GM18507 (cell line): ENCODE measurements at places on chromosomes 5 and 9.

DNA sequence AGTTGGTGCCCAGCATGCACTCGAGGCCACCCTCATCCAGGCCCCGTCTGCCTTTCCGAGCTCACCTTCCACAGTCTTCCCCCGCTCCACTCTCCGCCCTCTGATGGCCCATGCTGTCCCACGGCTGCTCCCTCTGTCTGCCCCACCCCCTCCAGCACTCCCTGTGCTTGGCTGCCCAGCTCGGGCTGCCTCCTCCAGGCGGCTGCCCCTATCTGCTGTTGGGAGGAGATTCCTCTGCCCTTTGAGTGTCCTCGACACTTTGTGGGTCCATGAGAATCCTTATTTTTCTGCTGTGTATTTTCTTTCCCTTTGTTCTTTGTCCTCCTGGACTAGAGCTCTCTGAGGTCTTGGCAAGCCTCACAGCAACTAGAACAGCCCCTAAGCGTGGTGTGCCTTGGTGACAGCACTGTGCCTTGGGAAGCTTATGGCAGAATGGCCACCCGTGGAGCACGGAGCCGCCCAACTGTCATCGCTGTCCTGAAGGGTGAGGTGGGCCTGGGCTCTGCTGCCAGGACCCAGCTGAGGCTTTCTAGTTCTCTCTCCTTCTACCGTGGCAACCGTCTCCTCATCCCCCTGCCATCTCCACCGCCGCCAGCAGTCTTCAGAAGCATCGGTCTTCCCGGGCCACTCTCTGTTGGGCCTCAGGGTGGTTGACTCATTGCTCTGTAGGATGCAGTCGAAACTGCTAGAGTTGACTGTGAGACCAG lies 5.2 kb downstream of the NTMT1 start:
- no peak for DNase-seq

DNA sequence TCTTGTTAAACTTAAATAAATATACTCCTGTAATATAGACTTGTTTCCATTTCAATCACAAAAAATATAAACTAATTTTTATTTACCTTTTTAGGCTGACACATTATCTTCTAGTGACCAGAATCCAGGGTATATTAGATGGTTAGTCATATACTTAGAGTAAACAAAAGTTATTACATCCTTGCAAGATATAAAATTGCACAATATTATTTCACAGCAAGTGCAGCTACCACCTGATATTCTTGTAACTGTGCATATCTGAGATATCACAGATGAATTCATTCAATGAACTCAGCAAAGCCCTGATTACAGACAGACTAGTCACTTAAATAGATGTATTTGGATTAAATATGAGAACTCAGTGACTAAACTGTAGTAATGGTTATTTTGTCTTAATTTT lies 25.6 kb upstream of the ARRDC3 start:
- DNase-seq = no peak

GRCh38 chr5:139171779-139172404 lies 26.3 kb downstream of the SIL1 start:
- no peak for DNase-seq

DNA sequence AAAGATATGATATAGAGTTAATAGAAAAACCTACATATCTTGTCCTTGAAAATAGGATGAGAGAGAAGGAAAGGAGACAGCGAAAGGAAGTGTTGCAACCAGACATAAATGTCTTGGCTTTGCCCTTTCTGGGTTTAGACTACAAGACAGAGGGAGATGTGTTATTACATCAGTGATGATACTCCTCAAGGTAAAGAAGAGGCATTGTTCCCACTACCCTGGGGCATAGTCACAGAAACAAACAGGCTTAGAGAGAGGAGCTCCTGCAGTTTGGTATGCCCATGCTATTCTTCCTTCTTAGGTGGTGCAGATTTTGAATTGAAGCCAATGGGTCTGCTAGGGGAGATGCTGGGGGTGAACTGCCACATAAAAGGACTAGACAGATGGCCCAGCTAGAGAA lies 166.8 kb upstream of the RFX3 start:
- DNase-seq = no peak

GRCh38 chr5:16489322-16489791 lies 23.8 kb upstream of the ZNF622 start:
- no peak for DNase-seq

GRCh38 chr5:168609806-168610482 lies 30.8 kb upstream of the PANK3 start:
- DNase-seq = no peak

DNA sequence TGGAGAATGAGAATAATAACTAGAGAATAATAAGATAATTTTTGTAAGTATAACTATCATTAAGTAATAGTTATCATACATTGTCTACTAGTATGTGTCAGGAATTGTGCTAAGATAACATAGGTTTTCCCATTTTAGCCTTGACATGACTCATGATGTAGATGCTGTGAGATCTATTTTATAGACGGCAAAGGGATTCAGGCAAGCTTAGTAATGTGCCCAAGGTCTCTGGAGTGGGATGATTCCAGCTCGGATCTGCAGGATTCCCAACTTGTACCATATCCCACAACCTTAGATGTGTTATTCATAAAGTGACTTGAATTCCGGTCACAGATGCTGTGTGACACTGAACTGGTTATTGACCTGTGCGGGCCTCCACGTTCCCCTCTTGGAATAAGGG lies 51.5 kb downstream of the IL31RA start:
- DNase-seq = no peak

GRCh38 chr5:126384985-126385384 lies 38.2 kb upstream of the GRAMD2B start:
- DNase-seq = no peak
